ENCODE measurements at places on chromosomes 7 and 10.

DNA sequence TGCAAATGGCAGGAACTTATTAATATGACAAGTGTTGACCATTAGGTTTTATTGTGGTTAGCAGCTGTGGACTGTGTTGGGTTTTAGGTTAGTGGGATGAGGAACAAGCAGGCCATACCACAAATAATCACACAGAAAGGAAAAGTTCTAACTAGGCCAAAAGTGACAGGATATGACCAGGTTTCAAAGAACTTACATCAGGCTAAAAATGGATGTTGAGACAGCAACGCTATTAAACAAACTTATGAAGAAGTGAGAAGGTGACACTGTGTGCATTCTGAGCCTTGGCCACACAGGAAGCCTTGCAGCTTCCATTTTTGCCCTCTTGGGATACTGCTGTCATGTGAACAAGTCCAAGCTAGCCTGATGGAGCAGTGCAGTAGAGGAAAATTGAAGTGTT is 568.8 kb downstream of the HTR7 start:
- no peak for DNase-seq

GRCh38 chr10:121540732-121541395 is 57.4 kb downstream of the FGFR2 start:
- no peak for DNase-seq

GRCh38 chr10:118968060-118968459 is 61.5 kb upstream of the NANOS1 start:
- DNase-seq, result no peak

- no peak for DNase-seq
These were observed 39.8 kb upstream of the ELN start for GRCh38 chr7:73988197-73988596.

DNA sequence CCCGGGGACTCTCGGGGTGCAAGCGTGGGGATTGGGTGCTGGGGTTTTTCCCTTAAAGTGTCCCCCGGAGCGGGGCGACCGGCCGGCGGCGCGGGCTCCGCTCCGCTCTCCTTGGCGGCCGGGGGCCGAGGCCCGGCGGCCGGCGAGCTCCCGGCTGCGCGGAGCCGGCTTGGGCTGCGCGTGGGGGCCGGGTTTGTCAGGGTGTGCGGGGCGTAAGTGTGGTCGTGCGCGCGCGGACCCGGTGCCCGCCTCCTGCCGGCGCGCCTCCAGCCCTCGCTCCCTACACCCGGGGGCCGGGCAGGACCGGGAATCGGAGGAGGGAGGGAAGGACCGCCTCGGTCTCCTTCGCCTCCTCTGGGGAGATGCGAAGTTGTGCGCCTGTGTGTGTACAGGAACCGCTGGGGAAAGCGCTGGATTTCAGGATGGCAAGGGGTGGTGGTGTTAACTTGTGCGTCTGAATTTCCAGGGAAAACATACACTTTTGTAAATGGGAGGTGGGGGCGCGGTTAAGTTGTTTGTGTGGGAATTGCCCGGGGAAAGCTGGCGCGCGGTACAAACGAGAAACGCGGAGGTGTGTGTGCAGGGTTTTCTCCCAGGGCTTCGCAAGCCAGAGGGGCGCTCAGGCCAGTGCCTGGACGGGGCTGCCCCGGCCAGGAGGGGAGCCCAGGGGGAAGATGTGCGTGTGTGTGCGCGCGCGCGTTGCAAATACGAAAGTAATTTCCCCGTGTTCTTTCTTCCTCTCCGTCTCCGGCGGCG is 737 bp downstream of the ZMIZ1 start:
- DNase-seq, result peak; percentile 38

All from stimulated activated CD4-positive, alpha-beta T cell treated with anti-CD3 and anti-CD28 coated beads, Interleukin-1b, Interleukin-23, amount 100 ng/mL, for 1 hour (primary cell).